Activated T-cell treated with anti-CD3 and anti-CD28 coated beads for 4 hours (primary cell): ENCODE measurements at places on chromosomes 3 and 15.

GRCh38 chr15:68785541-68785940 is 35.2 kb downstream of the ANP32A start:
- DNase-seq: no peak

DNA sequence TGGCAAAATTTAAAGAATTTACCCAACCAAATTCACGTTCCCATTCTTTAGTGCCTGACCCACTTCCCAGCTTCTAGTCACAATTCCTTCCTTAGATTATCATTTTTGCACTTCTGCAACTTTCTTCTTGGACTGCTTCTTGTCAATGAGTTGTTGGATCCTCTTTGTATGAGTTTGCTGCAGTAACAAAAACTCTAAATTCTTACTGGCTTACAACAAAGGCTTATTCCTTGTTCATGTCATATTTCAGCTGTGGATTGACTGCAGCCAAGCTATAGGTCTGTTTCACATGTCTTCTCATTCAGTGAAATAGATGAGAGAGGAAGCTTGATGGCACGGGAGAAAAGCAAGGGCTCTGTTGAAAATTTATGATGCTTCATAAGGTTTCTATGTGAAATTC is 50.4 kb upstream of the TGFBR2 start:
- no peak for DNase-seq

DNA sequence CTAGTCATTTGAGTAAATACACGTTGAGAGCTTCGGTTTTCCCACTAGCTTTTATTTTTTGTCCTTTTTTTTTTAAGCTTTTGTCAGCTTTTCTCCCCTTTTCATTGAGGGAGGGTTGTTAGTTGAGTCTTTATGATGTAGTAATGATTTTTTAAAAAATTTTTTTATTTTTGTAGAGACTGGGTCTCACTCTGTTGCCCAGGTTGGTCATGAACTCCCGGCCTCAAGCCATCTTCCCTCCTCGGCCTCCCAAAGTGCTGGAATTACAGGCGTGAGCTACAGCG is 688 bp downstream of the ZSCAN2 start:
- no peak for DNase-seq

GRCh38 chr15:89321521-89322410 is 12.9 kb downstream of the POLG start:
- DNase-seq: no peak

DNA sequence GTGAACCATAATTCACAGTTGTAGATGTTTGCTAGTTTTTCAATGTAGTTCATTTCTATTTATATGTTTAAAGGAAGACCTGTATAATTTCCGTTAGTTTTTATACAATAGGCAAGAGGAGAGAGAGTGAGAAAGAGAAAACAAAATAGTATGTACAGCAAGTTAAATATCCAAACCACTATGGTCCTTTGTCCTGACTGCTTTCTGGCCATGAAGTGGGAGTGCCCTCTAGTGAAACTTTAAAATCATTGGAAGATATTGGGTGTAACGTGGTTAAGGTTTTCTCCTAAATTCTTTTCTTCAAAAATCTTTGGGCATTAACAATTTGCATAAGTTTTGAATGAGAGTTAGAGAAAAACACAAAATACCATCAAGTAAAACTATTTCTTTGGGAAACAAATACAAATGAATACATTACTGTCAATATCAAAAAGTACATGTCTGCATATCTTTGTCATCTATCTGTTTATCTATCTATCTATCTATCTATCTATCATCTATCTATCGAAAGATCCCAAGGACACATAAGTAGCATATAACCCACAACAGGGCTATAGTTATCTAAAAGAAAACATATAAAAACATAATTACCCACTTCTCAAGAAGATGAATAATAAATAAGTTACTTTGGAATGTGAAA is 534.6 kb upstream of the ATP11B start:
- no peak for DNase-seq

- no peak for DNase-seq
Measured at GRCh38 chr3:78141269-78141668, 1101.4 kb downstream of the ROBO2 start.

DNA sequence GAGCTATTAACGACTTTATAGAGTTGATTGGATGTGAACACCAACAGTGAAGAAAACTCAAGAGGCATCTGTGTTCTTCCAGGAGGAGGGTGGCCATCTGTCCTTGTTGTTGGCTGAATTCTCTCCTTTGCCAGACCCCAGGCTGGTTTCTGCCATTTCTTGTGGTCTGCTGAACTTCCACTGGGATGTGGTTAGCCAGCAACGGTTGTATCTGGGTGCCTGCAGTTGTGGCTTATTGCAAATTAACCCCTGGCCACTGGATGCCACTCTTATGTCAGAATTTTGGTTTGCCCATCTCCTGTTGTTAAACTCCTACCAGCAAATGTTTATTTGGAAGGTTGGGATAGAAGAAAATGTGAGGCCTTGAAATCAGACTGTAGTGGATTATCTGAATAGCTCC is 163.6 kb upstream of the TBC1D5 start:
- no peak for DNase-seq

DNA sequence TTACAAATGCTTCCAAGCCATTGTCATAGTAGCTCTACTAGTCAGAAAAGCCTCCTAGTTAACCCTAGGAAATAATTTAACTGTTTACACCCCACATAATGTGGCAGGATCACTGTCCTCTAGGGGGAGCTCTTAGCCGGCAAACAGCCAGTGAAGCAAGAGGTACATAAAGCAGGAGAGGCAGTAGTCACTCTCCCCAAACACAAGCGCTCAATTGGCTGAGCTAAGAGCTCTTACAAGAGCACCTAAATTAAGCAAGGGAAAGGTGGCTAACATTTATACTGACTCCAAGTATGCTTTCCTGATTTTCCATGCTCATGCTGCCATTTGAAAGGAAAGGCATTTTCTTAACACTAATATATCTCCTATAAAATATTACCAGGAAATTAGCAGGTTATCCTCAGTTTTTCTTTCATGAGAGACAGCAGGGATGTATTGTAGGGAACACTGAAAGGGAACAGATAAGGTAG is 37.6 kb downstream of the NCEH1 start:
- peak; percentile 34 for DNase-seq

DNA sequence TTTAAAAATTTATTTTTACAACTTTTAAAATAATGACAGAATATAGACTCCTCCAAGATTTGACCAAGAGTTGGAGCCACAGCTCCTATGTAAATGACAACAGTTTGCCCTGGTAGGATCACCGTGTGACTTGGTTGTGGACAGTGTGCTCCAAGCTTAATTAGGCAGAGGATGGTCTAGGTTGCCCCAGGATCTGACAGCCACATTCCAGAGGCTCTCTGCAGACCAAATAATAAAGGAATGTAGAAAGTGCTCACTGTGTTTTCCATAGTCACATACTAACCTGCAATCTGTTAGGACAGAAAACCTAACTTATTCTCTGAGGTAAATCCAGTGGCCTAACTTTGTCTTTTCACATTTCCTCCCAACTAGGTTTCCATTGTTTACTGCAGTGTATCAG is 59.0 kb downstream of the GPD1L start:
- no peak for DNase-seq

GRCh38 chr3:147656023-147656422 is 246.9 kb downstream of the ZIC1 start:
- no peak for DNase-seq

GRCh38 chr3:43620831-43621655 is 768 bp downstream of the ANO10 start:
- no peak for DNase-seq

GRCh38 chr15:85755471-85755870 is 39.3 kb downstream of the KLHL25 start:
- no peak for DNase-seq

GRCh38 chr3:99928771-99929744 is 111.4 kb downstream of the CMSS1 start:
- no peak for DNase-seq

- no peak for DNase-seq
Measured at GRCh38 chr3:49300595-49300994, 23.6 kb upstream of the C3orf62 start.

GRCh38 chr3:172082269-172082668 is 42.9 kb downstream of the FNDC3B start:
- DNase-seq: no peak

DNA sequence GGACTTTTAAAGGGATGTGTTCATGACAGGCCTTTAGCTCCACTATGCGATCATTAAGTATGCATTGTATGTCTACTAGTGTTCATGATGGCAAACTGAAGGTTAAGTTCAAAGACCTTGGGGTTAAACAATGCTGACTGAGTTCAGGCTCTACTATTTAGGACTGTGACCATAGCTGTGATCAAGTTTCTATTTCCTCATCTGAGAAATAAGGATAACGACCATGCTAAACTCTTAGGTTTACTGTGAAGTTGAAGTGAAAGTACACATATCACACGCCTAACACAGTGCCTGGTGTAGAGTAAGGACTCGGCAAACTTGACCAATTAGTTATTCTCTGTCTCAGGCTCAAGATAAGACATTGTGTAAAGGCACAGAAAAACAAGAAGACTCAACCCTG is 243.2 kb downstream of the MBNL1 start:
- no peak for DNase-seq

DNA sequence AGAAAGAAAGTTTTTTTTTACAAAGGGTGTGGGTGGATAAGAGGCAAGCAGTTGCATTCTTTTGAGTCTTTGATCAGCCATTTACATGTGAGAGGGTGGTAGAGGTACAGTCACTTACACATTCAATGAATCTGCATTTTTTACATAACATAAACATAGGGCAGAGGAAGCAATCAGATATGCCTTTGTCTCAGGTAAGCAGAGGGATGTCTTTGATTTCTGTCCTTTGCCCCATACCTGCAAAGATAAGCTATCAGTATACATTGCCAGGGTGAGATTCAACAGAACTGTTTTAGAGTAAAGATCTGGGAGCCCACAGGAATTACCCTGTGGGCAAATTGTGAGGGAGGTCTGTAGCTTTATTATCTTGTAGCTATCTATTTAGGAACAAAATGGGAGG is 5.4 kb upstream of the PPP1R2 start:
- DNase-seq: no peak

- no peak for DNase-seq
Measured at GRCh38 chr15:27744641-27745040, 354.5 kb downstream of the OCA2 start.

GRCh38 chr3:170044795-170045244 is 7.0 kb downstream of the GPR160 start:
- DNase-seq: no peak

DNA sequence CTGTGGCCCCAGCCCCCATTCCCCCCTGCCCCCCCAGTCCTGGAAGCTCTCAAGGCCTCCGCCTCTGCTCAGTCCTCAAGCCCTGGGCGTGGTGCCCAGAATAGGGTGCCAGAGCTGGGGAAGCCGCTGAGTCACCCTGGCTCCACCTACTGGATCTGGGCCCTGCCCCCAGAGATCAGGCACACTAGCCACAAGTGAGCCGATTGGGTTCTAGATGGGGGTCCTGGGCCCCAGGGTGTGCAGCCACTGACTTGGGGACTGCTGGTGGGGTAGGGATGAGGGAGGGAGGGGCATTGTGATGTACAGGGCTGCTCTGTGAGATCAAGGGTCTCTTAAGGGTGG is 5.7 kb downstream of the EIF4G1 start:
- DNase-seq: peak; percentile 52

DNA sequence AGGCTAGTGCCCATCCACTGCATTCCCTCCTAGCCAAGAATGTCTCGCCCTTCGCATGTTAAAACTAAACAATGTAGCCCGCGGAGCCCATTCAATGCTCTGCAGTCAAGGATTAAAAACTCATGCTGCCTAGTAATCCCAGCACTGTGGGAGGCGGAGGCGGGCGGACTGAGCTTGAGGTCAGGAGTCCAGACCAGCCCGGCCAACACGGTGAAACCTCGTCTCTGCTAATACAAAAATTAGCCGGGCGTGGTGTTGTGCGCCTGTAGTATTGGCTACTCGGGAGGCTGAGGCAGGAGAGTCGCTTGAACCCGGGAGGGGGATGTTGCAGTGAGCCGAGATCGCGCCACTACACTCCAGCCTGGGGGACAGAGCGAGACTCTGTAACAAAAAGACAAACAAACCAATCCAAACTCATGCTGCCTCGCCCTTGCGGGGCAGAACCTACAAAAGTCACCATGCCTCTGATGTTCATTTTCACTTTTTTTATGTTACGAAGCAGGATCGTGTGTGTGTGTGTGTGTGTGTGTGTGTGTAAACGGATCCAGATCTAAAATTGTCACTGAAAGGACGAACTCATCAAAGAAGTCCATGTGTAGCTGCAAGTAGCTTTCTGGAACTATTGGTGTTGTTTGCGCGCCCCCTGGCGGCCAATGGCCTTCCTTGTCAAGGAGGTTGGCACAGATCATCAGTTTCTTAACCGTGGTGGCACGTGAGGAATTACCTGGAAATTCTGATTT is 54.8 kb upstream of the SPESP1 start:
- DNase-seq: peak; percentile 90

DNA sequence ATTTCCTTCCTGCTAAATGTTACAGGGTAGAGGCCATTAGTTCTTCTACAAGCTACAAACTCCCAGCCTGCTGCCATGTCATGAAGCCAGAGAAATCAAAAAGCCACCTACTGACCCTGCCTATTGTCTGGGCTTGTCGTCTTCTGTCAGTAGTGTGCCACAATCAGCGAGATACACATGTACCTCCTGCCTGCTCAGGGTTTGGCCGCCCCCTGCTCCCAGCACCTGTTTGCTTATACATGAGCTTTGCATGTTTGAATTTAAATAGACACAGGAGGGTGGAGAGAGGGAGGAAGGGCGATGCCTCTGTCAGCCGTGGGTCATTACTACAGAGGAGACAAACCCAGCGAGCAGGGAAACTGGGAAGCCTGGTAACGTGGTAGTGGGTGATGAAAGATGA is 106.1 kb downstream of the ROBO2 start:
- no peak for DNase-seq

DNA sequence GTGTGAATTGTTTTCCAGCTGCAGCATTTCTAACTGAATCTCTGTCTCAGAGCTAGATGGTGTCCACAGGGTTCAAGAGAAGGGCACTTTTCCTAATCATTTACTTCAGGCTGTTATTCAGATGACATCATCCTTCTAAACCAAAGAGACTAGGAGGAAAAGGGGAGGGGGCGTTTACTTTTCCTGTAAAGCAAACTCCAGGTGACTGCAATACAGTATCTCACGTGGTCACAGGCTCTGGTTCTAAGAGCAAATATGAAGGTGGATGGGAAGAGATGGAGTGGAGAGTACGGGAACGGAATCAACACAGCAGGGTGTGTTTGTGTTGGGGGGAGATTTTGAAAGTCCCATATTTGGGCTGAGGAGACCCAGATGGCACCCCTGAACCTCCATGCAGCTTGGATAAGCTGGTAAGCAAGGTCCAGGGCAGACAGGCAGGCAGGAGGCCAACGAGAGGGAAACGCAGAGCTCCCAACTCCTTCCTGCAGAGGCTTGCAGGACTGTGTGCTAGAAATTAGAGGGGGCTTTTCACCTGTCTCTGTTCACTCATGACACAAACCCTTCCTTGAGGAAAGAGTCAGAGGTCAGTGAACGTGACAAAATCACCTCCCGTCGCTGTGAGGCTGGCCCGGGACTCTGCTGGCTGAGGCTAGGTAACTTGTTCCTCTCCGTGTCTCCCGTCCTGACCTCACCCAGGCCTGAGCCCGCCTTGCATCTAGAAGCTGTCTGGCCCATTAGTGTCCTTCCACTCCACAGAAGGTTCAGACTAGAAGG is 151.2 kb downstream of the OPA1 start:
- no peak for DNase-seq

- DNase-seq: no peak
Measured at GRCh38 chr3:124707656-124708062, 22.6 kb upstream of the UMPS start.

GRCh38 chr15:90585863-90586262 is 56.1 kb downstream of the CRTC3 start:
- no peak for DNase-seq
